Amygdala (tissue), 56 donors: ENCODE measurements at places on chromosomes 4 and X.

DNA sequence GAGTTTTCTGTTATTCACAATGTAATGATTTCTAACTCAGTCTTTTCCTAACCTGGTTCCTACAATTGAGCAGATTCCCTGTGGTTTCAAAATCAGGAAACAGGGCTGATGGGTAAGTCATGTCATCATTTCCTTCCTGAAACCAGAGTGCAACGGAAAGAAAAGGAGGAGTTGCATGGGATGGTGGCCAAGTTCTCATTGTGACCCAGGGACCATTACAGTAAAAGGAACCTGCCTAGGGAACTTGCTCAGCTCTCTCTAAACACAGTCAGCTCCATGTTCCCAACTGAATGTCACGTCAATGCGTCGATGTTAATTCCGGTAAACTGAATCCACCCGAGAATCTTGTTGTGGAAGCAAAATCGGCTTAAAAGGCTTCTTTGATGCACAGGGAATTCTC lies 51.2 kb downstream of the LGI2 start:
- no peak for DNase-seq

DNA sequence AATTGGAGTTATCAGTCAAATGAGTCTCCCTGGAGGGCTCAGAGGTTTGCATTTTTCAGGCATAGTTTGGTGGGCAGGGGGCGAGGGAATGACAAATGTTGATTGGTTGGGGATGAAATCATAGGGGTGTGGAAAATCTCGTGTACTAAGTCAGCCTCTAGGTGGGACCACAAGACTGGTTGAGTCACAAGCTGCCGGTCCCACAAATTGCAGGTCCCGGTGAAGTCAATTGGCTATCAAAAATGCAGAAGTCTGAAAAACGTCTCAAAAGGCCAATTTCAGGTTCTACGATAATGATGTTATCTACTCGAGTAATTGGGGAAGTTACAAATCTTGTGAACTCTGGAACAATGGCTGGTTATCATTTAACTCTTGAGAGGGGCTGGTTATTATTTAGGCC lies 98.8 kb upstream of the DHX15 start:
- DNase-seq: no peak

GRCh38 chr4:150722908-150723362 lies 141.0 kb downstream of the MAB21L2 start:
- DNase-seq: no peak

DNA sequence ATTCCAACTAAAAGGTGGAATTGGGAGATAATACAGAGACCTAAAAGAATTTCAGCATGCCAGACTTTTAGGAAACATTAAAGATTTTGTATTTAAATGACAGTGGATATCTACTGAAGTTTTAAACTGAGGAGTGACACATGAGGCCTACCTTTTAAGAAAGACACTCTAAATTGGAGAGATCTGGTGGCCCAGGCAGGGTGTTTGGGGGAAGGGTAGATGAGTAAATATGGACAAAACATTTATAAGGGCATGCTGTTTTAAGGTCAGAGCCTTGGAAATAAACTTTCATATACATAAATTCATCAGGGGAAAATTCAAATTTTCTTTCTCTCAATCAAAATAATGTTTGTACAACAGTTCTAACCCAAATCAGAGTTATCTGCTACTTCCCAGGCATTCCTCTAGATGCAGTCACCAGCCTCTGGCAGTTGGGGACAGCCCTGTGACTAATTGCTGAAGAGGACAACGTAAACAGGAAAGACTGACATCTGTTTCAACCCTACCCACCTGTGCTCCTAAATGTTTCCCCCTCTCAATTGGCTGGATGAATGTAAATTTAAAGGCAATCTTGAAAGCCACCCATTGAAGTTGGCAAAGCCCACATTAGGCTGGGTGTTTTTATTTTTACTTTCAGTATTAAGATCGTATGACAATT lies 1646.9 kb upstream of the ADGRL3 start:
- no peak for DNase-seq

GRCh38 chr4:6474053-6474568 lies 1.7 kb upstream of the PPP2R2C start:
- DNase-seq: no peak

- peak; percentile 65 for DNase-seq
Measured at GRCh38 chr4:185183622-185184281, 20.0 kb downstream of the CFAP97 start.

DNA sequence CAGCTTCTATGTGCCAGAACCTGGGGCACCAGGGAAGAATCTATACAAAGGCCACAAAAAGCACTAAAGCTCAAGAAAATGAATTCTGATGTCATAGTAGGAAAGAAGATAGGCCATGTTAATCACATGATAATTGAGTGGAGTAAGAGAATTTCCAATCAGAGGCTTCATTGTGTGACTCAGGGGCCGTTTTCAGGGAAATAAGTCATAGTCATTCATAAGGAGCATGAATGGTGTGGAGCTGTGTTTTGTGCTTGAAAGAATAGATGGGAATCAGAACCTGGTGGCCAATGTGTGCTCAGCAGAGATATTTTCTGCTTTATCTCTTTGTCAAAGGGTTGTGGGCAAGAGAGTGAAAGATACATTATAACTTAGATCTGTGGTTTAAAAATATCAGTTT lies 102.4 kb upstream of the ZDHHC15 start:
- no peak for DNase-seq

GRCh38 chr4:137649711-137650450 lies 117.6 kb upstream of the PCDH18 start:
- DNase-seq: no peak

DNA sequence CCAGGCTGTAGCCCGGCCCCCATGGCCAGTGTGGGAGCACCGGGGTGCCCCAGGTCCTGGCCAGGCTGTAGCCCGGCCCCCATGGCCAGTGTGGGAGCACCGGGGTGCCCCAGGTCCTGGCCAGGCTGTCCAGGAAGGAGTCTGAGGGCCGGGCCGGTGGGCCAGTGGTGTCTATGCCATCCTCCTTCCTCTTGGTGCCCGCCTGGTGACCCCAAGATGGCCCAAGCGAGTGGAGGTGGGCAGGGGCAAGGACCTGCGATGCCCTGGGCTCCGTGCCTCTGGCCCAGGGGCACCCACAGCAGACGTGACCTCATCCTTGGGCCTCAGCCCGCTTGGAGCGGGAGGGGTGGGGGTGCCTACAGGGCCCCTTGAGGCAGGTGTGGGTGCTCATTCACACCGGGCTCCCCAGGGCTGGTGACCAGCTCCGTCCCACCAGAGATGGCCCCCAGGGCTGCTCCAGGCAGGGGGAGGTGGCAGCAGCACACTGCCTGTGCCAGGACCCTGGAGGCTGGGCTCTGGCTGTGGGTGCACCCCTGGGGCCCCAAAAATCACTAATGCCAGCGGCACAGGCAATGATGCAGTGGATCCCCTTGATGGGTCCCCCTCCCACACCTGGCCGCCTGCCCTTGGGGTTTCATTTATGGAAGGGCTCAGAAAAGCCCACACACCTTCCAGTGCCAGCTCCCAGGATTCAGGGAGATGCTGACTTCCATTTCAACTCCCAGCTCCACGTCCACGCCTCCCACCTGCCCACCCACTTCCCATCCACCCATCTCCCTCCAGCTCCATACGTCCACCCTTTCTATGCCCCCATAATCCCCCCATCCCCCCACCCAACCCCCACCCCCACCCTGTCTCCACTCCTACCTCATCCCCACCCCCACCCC lies 35.8 kb downstream of the TACC3 start:
- no peak for DNase-seq

DNA sequence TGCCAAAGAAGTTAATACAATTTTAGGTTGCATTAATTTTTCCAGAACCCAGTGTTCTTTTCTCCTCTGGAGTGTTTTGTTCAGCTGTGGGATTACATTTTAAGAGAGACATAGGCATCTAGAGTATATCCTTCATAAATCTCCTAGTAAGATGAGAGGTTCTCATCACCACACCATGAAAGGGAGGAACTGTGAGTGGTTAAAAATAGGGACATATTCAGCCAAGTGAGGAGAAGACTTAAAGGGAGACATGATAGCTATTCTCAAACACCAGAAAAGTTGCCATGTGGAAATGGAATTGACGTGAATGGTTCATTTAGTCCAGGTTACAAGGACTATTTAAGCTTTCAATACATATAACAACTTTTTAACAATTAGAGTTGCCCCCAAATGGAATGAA lies 6.5 kb upstream of the MRPL1 start:
- no peak for DNase-seq

- DNase-seq: no peak
Measured at GRCh38 chr4:183118585-183118984, 19.5 kb downstream of the WWC2 start.

GRCh38 chr4:140861359-140862176 lies 105.4 kb upstream of the TBC1D9 start:
- no peak for DNase-seq

- no peak for DNase-seq
Measured at GRCh38 chr4:7254736-7255487, 62.6 kb downstream of the SORCS2 start.

GRCh38 chr4:187289371-187289770 lies 565.7 kb upstream of the FAT1 start:
- DNase-seq: no peak

DNA sequence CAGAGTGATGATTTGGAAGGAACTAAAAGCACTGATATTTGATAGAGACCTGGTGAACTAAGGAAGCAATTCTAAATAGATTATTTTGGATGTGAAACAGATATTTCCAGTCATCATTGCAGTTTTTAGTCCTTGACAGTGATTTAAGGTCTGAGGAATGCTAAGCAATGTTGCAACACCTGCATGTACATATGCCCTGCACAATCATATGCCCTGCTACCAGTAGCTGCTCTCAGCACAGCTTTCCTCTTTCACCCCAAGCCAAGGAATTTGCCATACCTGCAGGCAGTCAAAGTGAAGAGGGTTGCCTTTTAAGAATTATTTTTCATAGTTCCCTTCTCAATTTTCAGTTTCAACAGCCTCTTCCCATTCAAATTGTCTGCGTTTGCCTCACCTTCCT lies 8.7 kb upstream of the FAM47A start:
- no peak for DNase-seq

GRCh38 chr4:133903029-133903428 lies 298.6 kb downstream of the PABPC4L start:
- DNase-seq: no peak

- no peak for DNase-seq
Measured at GRCh38 chr4:85496126-85496849, 21.3 kb downstream of the ARHGAP24 start.

GRCh38 chr4:71235311-71236201 lies 103.3 kb upstream of the SLC4A4 start:
- peak; percentile 27 for DNase-seq

DNA sequence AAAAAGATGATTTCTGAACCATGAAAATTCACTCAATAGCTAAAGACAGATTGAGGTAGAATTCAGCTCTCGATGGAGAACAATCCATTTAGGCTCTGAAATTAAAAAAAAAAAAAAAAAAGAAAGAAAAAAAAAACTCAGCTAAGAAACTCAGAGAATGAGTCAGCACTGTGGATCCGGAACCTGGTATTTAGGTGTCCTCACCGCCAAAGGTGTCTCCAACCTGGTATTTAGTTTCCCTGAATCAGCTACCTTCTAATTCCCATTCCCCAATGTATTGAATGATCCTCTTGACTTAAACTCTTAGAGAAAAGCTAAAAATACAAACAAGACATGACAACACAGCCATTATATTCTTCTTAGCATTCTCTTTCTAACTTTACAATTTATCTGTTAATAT lies 150.3 kb upstream of the RASGEF1B start:
- DNase-seq: no peak

- no peak for DNase-seq
Measured at GRCh38 chr4:111986095-111986494, 159.2 kb upstream of the FAM241A start.

GRCh38 chr4:52989865-52990264 lies 127.7 kb downstream of the RASL11B start:
- DNase-seq: no peak

DNA sequence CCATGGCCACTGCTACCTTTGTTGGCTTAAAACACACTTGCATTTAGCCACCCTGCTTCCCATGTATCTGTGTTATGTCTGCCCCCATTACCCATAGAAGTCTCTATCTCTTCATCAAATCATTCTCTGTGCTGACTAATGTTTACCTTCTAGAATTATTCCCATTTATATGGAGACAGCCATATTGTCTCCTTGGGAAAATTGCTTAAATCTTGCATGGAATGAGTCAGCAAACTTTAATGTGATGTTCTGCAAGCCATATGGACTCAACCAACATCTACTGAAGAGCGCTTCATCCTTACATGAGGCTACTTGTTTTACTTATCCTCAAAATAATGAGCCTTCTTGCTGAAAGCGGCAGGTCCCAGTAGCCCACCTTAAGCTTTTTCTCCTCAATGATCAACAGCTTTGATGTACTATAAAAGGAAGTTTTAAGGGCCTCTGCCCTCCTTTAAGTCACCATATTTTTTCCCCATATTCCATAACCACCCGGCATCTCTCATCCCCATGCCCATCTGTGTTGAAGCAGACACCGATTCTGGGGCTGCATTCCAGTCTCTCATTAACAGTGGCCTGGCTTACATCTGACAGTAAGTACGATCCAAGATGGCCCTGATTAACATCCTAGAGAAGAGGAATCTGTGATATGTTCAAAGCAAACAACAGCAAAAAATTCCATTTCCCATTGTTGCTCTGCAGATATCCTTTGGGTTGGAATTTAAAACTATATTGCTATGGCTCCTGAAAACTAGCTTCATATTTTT lies 130.4 kb downstream of the ARHGAP6 start:
- DNase-seq: no peak

DNA sequence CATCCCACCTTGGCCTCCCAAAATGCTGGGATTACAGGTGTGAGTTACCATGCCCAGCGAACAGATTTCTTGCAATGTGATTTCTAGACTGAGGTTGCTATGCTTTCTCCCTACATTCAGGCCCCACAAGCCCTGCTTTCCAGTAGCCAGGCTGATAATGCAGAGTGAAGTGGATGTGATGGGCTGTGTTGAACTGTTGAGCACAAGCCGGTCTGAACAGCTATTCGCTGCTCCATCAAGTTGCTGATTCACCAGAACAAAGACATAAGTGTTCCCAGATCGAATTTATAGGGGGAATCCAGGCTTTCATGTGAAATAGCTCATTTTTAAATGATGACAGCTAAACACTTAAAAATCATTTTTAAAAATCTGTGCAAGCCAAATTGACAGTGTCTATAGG lies 8.0 kb downstream of the NIPAL1 start:
- DNase-seq: no peak

- DNase-seq: no peak
Measured at GRCh38 chrX:106281383-106281782, 113.3 kb downstream of the PWWP3B start.

DNA sequence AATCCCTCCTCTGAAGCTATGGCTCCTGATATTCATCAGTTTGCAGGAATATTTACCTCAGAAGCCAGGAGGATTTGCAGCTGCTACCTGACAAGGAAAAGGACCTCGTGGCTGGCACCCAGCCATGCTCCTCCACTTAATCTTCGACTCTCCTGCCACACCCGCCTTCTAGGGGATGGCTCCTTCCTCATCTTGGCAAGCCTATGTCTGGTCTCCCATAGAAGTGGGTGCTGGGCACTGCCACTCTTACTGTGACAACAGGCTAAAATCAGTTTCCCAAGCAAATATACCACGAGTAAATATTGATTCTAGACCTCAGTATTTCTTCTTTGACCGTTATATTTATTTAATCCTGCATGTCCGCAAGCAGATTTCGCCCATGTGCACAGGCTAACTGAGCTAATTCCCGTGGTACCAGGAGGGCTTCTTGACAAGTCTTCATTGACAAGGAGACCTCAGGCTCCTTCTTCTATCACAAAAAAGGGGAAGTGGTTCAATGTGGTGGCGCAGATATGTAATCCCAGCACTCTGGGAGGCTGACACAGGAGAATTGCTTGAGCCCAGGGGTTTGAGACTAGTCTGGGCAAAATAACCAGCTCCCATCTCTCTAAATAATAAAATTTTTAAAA lies 52.6 kb upstream of the DCTD start:
- DNase-seq: no peak
